ENCODE measurements at places on chromosomes 6 and 20.
A peak's percentile ranks its signal among the peaks of the same experiment; 100 is the strongest.

DNA sequence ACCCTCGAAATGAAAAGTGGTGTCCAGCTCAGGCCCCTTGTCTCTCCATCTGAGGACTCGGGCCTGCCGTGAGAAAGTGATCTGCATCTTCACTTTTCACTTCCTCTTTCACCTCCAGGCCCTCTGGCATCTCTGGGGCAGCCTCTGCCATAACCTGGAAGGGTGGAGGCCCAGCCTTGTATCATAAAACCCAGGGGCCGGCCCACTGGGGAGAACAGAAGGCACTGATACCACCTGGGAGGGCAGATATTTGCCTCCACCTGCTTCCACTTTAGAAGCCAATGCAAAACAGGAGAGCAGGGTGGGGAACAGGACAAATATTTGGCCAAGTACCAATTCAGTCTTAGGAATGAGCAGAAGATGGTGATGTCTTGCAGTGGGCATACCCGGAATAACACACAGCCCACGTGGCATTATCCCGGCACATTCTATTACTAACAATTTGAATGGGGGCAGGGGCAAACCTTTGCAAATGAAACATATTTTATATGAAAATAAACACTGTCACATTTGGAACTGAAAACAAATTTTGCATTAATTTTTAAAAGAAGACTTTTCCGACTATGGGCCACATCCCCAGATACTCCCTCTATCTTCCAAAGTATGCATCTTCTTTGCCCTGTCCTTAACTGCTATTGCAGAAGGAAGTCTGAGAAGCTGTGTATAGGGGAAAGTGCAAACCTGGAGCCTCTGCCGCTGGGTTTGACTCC, 69.2 kb upstream of the TBC1D7 start:
- no peak for DNase-seq

- no peak for DNase-seq
Observed at GRCh38 chr20:18985551-18985950, 172.0 kb downstream of the SCP2D1 start.

- DNase-seq: no peak
Observed at GRCh38 chr20:34536798-34537394, 20.7 kb downstream of the DYNLRB1 start.

DNA sequence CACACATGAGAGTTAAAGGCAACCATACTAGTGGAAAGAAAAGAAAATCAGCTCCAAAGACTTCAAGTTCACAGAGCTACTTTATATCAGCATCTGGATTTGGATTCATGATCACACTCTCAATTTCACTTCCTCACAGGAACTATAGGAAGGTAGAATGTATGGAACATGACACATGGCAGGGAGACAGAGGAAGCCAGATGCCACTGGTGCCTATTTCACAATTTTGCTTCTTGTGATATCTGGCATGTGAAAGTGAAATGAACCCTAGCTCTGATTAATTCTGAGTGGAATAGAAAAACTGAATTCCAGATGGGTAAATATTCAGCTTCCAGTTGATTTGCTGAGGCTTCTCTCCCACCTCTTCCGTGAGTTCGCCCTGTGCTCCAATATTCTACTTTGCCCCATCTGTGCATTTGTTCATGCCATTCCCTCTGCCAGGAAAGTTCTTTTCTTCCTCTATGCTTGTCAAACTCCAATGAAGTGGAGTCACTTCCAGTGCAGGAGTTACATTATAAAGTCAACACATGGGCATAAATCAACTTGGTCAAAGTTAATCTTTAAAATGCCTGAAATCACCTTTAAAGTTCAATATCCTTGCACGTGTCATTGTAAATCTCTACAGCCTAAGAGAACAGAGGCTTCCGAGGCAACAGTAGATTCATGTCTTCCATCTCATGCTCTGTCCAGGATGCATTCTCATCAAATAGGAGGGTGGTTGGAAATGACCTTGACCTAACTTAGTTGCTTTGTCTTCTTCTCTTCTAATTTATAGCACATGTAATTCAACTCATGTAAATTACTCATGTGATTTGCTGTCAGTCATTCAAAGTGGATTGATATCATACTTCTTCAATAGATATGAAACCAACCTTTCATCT, 275.3 kb downstream of the HIVEP2 start:
- no peak for DNase-seq

GRCh38 chr6:151018046-151018445, 152.5 kb downstream of the MTHFD1L start:
- no peak for DNase-seq

GRCh38 chr20:57907131-57908000, 197.6 kb upstream of the PMEPA1 start:
- no peak for DNase-seq

GRCh38 chr20:15799871-15800270, 773.4 kb downstream of the KIF16B start:
- DNase-seq: peak; percentile 10

DNA sequence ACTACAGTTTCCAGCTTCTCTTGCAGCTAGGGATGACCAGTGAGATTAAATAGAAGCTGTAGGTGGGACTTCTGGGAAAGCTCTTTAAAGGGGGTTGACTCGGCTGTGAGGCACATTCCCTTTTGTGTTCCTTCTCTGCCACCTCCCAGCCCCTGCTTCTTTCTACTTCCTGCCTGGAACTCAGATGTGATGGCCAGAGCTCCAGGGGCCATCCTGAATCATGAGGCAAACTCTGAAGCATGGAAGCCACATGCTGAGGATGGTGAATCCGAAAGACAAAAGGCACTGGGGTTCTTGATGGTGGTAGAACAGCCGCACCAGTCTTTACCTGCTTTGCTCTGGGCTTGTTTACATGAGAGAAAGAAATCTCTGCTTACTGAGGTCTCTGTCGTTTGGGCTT, 9.1 kb downstream of the CEBPB start:
- no peak for DNase-seq

All from astrocyte of the spinal cord (primary cell).